ENCODE measurements at places on chromosomes 16 and 17.

DNA sequence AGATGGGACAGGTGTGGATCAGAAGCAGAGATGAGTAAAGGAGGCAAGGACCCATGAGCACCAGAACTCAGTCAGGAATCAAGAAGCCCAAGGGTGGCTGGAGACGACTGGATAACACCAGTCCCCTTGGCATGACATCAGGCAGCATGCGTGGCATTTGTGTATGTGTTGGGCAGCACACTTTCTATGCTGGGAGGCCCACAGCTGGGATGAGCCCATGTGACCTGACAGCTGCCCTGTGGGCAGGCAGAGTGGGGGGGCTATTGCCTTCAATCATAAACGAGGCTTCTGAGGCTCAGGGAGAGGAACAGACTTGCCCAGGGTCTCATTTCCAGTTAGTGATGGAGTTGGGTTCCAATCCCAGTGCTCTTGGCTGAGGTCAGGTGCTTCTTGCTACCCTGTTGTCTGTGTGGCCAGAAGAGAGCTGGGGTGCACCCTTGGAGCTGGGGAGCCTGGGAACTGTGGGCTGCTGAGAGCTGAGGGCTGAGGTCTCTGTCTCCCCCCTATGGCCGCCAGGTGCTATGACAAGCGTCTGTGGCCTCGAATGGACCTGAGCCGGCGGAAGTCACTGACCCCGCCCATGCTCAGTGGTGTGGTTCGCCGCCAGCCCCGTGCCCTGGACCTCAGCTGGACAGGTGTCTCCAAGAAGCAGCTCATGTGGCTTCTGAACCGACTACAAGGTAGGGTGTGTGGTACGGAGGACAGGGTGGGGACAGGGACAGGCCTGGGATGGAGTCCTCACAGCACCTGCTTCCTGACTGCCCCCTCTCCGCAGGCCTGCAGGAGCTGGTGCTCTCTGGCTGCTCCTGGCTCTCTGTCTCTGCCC lies 7.1 kb upstream of the ORAI3 start:
- peak; percentile 46 for DNase-seq

- DNase-seq, result peak; percentile 81
These were observed 45.6 kb downstream of the PRMT7 start for GRCh38 chr16:68356249-68356918.

DNA sequence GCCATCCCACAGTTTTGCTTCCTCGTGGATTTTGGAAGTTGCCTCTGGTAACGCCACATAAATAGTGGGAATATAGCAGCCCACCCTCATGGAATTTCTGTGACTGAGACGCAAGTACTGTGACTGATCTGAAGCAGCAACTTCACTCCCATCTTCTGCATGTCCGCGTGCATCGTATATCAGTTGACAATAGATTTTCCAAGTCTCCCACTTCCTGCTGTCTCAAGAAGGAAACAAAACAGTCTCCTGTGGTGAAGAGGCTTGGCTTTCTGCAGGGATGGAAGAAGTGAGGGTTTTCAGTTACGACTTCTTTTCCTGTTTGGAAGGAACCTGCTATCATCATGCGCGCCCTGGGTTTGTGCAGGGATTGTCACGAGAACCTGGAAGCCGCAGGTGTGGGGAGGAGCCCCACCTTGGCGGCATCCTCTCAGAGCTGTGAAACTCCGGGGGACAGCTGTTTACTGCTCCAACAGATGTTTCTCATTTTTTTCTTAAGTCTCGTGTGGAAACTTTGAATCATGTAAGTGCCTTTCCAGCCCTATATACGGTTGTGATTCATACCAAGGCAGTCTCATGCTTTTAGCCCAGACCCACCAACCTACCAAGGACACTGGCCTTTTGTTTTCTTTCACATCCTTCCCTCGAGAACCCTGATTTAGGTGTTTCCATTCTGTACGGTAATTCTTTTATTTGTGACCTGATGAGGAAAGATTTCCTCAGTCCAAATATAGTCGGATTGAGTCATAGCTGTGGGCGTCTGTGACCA lies 57.5 kb downstream of the WIPI1 start:
- no peak for DNase-seq

GRCh38 chr17:54956791-54957190 lies 11.7 kb downstream of the COX11 start:
- no peak for DNase-seq

GRCh38 chr17:82493226-82493781 lies 26.2 kb upstream of the FOXK2 start:
- DNase-seq, result no peak

DNA sequence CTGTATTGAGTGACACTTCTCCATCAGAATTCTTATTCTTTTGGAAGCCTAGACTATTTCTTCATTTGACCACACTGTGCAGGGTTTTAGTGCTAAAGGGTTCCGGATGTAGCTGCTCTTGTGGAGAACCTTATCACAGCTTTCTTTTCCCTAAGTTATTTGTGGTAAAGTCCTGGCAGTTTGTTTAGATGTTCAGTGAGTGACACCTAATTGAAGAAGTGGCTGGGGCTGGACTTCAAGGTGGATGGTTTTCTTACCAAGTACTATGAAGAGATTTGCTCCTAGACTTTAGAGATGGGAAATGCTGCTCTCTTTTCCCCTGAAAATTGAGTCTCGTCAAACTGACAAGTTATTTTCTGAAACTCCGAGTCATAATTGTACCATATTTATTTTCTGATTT lies 144.0 kb upstream of the TBX2 start:
- DNase-seq, result no peak

- DNase-seq, result peak; percentile 80
These were observed 2.2 kb upstream of the ATP6V0A1 start for GRCh38 chr17:42456223-42457106.

DNA sequence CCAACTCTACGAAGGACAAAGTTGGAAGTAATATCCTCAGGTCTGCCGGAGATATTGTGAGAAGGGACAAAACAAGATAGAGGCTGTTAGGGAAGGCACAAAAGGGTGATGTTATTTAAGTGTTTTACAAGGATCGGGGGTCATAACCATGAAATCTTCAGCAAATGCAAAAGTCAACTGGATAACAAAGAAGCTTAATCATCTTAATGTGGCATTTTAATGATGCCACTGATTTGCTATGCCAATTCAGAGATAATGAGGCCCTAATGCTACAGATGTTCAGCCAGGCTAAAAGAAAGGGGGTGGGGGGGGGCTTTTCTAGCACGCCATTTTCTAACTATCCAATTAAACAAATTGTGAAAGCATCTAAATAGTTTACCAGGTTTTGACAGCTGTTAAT lies 63.1 kb downstream of the IKZF3 start:
- no peak for DNase-seq

- no peak for DNase-seq
These were observed 35.2 kb upstream of the KIFC3 start for GRCh38 chr16:57837305-57838125.

GRCh38 chr17:40516581-40517285 lies 15.3 kb upstream of the TNS4 start:
- DNase-seq, result peak; percentile 88

DNA sequence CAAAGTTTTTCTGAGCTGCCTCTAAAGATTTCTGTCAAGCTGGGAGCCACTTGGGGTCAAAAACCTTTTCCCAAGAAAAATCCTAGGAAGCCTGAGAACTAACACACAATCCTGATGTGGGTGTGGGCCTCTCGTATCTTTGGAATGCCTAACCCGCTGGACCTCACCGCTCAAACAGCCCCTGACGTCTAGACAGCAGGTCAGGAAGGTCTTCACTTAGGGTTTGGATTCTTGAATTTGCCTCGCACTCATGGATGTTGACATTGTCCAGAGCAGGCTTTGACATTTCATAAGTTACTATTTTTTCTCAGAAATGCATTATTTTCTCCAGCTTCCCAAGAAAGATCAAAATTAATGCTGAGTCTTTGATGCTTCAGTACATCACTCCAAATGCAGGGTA lies 18.9 kb downstream of the TEX2 start:
- no peak for DNase-seq

DNA sequence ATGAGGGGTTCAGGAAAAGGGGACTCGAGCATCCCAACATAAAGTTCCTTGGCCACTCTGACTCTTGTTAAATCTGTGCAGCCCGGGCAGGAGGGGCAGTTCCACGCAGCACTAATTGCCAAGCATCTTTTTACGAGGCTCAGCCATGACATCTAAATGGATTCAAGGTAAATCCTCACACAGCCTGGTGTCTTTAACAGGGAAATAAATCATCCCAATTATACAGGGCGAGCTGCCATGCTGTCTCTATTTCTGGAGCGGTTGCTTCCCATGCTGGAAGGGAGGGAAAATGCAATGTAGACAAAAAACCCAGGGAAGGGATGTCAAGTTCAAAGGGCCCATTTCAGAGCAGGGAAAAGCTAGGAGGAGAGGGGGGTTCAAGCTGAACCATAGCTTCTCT lies 110.0 kb downstream of the GAS7 start:
- no peak for DNase-seq

DNA sequence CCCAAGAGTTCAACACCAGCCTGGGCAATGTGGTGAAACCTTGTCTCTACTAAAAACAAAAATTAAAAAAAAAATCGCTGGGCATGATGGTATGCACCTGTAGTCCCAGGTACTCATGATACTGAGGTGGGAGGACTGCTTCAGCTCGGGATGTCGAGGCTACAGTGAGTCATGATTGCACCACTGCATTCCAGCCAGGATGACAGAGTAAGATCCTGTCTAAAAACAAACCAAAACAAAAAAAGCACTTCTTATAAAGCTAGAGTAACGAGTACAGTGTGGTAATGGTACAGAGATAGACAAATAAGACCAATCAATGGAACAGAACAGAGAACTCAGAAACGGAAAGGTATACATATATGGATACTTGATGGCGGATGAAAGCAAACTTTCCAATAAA lies 4.4 kb downstream of the NSMCE1 start:
- DNase-seq, result no peak

GRCh38 chr17:10513299-10514067 lies 4.9 kb downstream of the MYH1 start:
- no peak for DNase-seq

DNA sequence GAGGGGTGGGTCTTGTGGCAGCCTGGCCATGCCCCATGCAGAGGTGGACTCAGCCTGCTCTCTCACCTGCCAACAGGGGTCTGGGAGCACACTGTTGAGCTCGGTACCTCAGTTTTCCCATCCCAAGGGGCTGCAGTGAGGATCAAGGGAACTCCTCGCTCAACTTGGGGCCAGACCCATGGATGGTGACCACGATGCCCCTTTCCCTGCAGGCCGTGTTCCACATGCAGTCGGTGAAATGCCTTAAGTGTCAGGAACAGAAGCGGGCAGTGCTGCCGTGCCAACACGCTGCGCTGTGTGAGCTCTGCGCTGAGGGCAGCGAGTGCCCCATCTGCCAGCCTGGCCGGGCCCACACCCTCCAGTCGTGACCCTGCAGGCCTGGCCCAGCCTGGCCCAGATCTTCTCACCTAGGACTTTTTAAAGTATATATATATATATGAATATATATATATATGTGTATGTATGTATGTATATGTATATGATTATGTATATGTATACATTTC lies 20.1 kb downstream of the UNC13D start:
- DNase-seq, result no peak

DNA sequence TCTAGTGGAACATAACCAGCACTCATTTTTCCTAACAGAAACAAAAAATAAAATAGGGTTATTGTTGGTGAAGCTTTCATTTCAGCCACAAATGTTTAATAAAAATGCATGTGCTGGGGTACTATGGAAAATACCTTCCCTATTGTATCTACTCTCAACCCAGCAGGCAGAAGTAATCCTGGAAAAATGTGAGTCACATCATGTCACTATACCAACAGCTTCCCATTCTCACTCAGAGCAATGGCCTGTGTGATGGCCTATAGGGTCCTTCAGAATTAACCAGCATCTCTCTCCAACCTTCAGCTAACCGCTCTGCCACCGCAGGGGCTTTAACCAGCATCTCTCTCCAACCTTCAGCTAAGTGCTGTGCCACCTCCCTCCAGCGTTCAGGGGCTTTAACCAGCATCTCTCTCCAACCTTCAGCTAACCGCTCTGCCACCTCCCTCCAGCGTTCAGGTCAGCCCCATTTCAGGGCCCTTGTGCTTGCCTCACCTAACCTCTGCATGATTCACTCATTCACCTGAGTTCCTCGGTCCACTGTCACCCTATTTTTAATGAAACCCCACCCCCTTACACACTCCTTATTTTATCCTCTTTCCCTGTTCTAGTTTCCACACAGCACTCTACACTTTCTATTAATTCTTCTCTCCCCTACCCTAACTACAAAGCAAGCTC lies 34.0 kb downstream of the UBE2G1 start:
- DNase-seq, result no peak

DNA sequence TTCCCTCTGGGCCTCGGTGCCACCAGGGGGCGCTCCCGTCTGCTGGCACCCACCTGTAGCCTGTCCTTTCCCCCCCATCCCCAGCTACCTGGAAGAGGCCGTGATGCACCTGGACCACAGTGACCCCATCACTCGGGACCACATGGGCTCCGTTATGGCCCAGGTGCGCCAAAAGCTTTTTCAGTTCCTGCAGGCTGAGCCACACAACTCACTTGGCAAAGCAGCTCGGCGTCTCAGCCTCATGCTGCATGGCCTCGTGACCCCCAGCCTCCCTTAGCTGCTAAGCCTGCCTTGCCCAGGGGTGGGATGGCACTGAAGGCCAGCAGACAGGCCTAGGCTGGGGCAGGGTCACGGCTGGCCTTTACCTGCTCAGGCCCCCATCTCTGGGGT lies 818 bp upstream of the NRN1L start:
- DNase-seq, result peak; percentile 63

DNA sequence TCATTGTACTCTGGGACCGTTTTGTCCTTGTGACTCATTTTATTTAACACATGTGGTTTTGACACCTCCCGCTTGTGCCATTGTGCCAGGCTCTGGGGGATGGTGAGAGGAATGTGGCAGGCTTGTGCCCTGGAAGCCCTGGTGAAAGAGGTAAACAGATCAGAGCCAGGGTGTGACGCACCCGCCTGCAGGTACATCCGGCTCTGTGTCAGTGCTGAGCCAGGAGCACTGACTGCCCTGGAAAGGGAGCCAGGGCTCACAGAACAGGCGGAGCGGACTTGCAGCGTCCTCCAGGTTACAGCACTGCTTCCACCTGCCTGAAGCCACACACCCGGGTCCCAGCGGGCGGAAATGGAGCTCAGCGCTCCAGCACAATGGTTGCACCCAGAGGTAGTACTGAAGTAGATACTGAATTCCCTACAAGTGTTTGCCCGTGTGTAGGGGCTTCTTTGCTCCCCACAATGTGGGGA lies 30.6 kb downstream of the CDRT15 start:
- peak; percentile 77 for DNase-seq

DNA sequence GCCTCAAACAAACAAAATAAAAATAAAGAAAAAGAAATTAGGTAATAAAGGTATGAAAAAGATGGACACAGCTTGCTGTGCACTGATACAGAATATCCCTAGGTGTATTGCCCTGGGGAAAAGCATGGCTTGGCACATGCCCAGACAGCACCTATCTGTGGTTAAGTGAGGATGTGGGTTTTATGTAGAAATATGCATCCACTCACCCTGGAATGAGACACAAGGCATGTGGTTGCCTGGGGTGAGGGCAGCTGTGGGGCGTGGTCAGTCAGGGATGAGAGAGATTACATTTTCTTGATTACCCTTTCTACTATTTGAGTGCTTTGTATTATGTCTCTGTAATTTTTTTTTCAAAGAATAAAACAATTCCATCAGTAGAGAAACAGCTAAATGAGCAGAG lies 6.9 kb downstream of the PLLP start:
- DNase-seq, result peak; percentile 80

GRCh38 chr16:77596261-77596660 lies 126.1 kb upstream of the NUDT7 start:
- DNase-seq, result no peak

- no peak for DNase-seq
These were observed 74.1 kb upstream of the IRX3 start for GRCh38 chr16:54360681-54361080.

- DNase-seq, result no peak
These were observed 151.0 kb downstream of the IRX3 start for GRCh38 chr16:54135361-54136275.

GRCh38 chr17:47803201-47803600 lies 18.4 kb downstream of the OSBPL7 start:
- no peak for DNase-seq

GRCh38 chr17:1561420-1562175 lies 994 bp downstream of the PITPNA start:
- peak; percentile 28 for DNase-seq

Data from central memory CD4-positive, alpha-beta T cell (primary cell).